ENCODE measurements at places on chromosomes 16 and 17.

GRCh38 chr17:68356520-68356919 lies 65.2 kb downstream of the ARSG start:
- DNase-seq, result peak; percentile 44

- DNase-seq, result peak; percentile 49
Observed at GRCh38 chr16:50684823-50685461, 3.8 kb upstream of the SNX20 start.

DNA sequence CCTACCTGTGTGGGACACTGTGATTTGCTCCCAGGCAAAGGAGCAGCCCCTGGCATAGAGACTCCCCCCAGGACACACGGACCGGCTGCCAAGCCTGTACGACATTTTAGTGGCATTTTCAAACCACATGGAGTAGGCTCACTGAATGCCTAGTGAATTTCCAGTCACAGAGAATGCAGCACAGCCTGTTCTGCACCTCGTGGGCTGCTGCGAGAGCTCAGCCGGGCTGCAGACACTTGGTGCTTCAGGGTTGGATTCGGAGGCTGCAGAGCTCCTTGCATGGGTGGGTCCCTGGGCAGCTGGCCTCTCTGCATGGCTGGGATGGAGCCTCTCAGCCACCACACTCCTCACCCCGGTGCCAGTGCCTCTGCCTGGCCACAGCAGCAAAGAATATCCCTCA lies 51.2 kb upstream of the HNF1B start:
- no peak for DNase-seq

DNA sequence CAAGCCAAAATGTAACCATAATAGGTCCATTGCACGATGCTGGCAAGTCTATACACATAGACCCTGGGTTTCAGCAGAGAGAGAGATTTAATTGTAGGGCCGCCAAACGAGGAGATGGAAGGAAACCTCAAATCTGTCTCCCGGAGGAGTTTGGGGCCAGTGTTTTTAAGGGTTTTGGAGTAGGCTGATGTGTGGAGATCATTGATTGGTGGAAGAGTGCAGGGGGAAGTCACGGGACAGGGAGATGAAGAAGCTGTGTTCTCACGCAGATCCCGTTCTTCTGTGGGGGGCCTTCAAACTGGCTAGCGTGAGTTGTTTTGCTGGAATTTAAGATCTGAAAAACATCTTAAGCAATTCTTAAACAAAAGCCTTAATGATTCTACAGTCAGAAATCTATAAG lies 84.8 kb downstream of the KATNIP start:
- DNase-seq, result no peak

- DNase-seq, result no peak
Observed at GRCh38 chr17:81884968-81885367, 6.4 kb downstream of the ALYREF start.

DNA sequence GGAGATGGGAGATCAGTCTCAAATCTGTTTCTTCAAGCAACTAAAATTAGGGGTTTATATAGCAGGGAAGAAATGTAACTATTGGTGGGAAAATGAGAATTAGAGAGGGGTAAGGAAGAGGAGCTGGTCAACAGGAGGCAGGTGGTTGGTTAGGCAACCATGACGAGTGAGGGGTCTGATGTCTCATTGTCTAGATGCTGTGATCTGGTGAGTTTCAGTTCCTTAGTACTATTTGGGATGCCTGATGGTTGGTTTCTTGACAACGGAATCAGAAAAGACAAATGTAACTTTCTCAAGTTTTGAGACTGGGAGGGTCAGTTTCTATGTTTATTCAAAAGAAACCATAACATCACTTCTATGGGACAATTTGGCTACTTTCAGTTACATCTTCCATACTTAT lies 415.3 kb upstream of the C16orf82 start:
- no peak for DNase-seq
